ENCODE measurements at places on chromosomes 12 and 14.

DNA sequence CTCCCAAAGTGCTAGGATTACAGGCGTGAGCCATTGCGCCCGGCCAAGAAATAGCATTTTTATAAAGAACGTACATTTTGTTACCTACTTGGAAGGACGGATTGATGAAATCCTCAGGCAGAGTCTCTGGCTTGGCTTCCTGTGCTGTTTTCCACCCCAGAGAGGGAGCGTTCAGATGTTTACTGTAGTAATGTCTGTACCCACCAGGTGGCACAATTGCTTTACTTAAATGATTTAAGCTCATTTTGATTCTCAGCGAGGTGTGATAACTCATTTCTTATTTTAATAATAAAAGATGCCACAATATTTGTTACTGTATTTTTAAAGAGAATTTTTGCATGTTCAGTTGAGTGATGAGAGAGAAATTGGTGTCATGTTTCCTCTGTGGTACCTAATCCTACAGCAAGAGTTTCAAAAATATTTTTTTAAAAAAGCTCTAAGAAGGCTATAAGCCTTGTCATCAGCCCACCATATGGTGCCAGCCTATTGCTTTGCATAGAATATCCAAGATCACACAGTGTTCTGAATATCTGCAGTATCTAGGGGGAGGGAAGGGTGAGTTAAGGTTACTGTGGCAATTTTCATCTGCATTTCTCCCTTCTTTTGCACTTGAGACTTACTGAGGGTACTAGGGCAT, 82.6 kb upstream of the TRAF3 start:
- peak; percentile 11 for DNase-seq

- DNase-seq = no peak
These were observed 6.3 kb upstream of the PIP4K2C start for GRCh38 chr12:57584690-57585089.

DNA sequence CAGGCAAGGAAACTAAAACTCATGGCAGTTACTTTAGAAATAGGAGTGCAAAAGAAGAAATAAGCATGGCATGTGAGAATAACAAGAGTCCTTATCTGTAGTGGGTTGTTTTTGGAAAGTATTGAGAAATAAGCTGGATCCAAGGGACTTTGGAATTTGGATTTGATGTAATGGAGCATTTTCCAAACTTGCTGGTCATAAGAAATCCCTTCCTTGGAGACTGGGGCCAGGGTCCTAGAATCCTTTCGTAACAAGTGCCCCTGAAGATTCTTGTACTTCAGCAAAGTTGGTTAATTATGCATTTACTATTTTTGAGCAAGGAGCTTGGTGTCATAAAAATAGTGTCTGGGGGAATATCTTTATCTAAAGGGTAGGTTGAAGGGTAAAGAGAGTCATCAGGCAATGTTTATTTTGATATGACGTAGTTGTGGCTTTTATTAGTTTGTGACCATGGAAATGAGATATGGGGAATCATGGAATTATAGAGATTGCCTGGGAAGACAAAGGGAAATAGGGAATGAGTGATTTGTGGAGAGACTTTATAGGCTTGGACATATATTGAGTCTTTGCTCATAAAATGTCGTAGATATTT, 53.9 kb downstream of the WNK1 start:
- no peak for DNase-seq

- no peak for DNase-seq
These were observed 149.3 kb downstream of the RBM19 start for GRCh38 chr12:113816866-113817265.

DNA sequence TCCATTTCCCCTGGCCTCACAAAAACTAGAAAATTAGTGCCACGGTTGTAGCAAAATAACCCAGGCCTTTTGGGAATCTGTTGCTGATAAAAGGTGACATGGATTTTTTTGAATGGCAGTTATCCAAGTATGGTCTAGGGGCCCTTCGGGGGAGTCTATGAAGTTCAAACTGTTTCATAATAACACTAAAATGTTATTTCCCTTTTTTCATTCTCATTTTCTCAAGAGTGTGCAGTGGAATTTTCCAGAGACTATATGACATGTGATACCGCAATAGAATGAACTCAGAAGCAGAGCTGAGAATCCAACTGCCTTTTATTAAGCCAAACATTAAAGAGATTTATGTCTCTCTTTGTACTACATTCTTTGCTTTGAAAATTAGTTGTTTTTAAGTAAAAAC, 26.9 kb downstream of the GSTZ1 start:
- DNase-seq = no peak

DNA sequence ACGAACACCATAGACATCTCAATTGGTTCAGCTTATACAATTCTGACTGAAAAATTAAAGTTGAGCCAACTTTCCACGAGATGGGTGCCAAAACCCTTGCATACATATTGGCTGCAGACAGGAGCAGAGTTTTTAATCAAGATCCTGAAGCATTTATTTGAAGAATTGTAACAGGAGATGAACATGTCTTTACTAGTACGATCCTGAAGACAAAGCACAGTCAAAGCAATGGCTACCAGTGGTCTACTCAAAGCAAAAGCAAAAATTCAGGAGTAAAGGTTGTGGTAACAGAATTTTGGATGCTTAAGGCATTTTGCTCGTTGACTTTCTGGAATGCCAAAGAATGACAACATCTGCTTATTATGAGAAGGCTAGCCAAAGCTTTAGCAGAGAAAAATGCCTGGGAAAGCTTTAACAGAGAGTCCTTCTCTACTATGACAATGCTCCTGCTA, 20.7 kb downstream of the ZDHHC17 start:
- no peak for DNase-seq

DNA sequence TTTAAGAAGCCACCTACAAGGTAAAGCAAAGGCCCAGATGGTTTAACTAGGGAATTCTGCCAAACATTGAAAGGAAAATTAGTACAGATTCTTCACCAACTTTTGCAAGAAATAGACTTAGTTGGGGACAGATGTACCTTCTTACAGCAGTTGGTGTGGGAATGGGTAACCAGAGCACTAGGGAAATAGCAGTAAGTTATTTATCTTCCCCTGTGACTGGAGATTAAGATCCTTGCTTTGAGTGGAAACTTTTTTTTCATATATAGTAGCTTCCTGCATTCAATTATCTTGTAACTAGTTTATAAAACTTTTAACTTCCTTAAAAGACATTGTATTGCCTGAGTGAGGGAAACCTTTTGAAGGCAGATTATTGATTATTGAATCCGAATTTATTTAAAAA, 44.2 kb downstream of the ARID2 start:
- no peak for DNase-seq

- DNase-seq = no peak
These were observed 23.6 kb downstream of the KRT80 start for GRCh38 chr12:52168019-52168717.

DNA sequence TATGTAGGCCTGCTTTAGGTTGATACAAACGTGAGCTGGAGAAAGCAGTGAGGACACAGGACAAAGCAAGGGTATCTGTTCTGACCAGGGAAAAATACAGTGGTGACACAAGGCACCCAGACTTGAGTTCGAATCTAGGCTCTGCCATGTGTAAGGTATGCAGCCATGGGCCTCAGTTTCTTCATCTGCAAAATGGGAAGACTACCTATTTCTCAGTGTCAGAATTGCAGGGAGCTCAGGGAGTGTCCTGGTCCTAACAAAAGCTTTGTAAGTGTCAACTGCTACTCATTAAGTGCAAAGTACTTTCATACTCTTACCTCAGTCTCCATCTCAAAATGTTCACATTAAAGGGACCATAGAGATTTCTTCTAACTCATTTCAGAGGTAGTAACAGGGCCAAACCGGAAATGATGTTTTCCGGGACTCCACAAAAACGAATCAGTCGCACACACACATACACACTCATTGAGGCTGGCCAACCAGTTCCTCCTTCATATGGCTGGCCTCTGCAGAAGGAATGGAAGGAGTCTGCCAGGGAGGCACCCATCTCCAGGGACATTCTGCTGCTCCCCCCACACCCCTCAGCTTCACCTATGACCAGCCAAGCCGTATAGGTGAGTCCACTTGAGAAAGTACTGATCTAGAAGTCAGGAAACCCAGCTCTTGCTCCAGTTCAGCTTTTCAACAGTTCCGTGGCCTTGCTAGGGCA, 7.8 kb downstream of the CTDSP2 start:
- DNase-seq = no peak

DNA sequence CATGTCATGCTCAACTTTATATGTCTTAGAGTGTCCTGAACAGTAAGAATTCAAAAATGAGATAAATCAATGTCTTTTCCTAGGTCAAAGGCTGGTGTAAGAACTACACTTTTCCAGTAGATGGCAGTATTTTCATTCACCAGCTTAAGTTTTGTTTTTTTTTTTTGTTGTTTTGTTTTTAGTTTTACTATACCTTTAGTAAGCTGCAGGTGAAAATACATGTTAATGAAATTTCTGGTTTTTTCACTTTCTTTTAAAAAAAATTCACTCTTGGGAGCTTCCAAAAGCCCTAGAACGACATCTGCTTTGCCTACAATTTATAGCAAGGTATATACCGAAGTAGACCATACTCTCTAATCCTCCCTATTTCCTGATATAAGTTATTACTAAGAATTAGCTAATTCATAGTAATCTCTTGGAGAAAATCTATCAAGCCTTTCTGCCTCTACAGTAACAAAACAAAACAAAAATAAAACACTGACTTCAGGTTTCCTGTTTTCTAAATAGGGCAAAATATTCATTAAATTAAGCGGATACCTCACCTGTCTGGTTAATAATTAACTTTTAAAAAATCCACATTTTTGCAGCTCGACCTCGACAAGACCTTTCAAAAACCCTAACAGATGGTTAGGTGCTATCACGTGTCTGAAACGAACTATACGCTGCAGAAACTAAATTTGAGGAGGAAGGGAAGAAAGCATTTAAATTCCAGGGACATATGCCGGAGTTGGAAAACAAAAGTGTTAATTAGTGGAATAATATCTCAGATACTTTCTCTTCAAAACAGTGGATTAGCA, 2.7 kb upstream of the SAMD4A start:
- DNase-seq = no peak
